ENCODE measurements at places on chromosomes 5 and 9.

DNA sequence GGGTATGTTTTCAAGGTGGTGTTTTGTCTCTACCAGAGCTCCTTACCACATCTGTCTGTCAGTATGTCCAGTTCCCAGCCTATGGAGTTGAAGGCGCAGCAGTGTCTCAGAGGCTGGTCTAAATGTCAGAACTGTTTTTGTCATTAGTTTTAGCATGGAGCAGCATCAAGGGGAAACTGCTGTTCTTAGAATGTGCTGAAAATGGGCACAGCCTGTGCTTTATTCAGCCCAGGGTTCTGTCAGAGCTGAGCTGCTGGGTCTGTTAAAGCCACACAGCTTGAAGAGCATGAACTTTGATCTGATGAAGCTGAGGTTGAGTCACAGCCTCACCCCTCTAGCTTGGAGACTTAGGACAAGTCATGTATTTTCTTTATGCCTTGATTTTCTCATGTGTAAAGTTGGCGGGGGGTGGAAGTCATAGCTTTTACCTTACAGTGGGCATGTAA, 71.9 kb downstream of the RALGPS1 start:
- peak; percentile 25 for DNase-seq

DNA sequence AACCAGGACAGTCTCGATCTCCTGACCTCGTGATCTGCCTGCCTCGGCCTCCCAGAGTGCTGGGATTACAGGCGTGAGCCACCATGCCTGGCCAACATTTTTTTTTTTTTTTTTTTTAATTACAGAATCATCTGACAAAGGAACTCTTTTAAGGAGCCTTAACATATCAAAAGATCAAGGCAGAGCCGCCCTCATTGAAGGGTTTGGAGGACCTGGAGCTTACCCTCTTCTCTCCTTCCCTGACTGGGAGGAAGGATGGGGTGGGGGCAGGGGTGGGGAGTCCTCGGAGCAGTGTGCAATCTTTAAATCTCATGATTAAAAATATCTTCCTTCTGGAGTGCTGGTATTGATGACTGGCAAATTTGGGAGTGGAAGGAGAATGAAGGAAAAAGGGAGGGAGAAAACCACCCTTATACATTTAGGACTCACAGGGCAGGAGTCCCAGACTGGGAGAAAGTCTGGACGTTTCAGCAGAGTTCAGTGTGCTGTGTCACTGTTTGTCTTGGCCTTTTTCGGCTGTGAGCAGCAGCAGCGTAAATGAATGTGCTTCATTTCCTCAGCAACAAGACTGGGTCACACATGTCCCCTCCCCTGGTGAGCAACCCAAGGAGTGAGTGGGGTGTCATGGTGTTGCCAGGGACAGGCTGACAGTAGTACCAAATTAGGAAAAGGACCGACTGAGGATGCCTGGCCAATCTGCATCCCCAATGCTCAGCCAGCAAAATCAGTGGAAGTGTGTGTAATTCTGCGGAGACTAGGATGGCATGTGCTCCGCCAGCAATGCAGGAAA, 115.3 kb upstream of the BNC2 start:
- DNase-seq, result no peak

DNA sequence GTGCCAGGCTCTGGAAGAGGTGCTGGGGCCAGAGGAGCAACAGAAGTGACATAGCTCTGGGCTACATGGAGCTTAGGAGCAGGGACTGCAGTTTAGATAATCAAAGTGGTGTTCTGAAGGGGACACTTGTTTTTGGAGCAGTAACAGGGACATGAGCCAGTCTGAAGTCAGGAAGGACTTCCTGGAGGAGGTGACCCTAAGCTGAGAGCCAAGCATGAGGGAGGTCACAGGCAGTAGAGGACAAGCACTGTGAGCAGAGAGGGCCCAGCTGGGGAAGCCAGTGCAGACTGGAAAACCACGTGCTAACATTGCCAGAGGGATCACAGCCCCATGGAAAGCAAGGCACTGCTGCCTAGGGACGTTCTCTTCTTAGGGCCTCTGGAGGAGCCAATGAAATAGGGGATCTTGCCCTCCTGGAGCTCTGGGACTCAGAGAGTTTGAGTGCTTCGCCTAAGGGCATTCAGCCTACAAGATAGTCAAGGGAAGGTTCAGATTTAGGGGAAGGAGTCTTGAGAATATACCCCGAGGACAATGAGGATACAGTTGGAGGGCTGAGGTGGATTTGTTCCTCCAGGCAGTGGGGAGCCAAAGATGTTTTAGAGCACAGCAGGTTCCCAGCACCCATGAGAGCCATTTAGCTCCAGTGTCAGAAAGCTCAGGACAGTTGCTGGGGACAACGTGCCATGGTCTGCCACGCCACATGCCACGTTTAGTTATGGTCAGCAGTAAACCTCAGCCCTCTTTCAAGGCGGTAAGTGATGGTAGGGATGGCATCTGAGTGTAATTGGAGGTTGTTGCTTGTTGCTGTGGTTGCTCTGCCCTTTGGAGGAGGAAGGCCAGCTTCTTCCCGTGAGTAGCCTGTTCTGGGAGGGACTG, 40.5 kb upstream of the SH3PXD2B start:
- no peak for DNase-seq

DNA sequence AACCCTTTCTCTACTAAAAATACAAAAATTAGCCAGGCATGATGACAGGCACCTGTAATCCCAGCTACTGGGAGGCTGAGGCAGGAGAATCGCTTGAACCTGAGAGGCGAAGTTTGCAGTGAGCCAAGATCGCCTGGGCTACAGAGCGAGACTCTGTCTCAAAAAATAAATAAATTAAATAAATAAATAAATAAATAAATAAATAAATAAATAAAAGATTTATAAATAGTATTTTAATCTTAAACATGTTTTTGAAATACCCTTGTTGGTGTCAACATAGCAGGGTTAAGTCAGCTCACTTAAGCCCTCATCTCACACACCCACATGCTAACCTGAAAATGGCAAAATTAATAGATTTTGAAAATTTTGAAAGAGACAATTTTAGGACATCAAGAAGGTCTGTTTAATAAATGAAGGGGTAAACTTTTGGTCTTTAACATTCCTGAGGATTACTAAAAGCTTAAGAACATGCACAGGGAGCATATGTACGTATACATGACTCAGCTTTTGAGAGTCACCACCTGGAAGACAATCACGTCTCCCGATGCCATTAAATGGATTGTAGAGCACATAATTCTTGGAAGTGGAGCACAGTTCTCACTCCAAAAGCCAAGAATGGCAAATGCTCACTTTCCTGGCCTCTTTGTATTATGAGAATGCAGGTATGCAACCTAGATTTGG, 202.5 kb downstream of the GDNF start:
- no peak for DNase-seq

DNA sequence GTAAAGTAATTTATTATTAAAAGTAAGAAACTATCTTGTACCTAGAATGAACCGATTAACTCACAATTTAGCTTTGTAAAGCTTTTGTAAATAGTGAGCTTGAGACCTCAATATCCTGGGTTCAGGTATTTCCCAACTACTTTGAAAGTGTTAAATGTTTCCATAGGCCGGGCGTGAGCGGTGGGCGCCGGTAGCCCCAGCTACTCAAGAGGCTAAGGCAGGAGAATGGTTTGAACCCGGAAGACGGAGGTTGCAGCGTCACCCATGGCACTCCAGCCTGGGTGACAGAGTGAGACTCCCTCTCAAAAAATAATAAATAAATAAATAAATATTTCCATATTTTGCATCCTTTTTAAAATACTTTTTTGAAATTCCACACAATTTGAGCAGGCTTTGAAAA, 1.5 kb upstream of the ANKH start:
- DNase-seq, result peak; percentile 10

DNA sequence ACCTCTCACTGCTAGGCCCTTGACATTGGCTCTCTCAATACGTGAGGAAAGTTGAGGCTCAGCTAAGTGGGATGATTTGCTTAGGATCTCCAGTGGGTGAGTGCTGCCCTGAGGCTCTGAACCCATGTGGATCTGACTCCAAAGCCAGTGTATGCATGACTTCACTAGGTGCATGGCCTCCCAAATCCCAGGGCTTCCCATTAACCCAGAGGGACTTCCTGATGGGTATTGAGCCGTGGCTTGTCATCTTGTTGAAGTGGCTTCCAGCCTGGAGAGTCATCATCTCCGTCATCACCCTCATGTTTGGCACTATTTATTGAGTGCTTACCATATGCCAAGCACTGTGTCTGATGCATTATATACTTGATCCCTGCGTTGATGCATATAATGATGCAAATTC, 37.3 kb upstream of the TEX48 start:
- DNase-seq, result no peak

- DNase-seq, result no peak
Observed at GRCh38 chr5:74460694-74461093, 179.8 kb downstream of the ENC1 start.

GRCh38 chr5:6471252-6471651, 22.6 kb downstream of the UBE2QL1 start:
- no peak for DNase-seq

- no peak for DNase-seq
Observed at GRCh38 chr5:58498340-58498942, 7.2 kb downstream of the GAPT start.

- DNase-seq, result no peak
Observed at GRCh38 chr5:73390972-73391371, 57.6 kb downstream of the FOXD1 start.

- no peak for DNase-seq
Observed at GRCh38 chr5:51384281-51384840, 1.1 kb downstream of the ISL1 start.

GRCh38 chr5:24681106-24681505, 36.3 kb upstream of the CDH10 start:
- no peak for DNase-seq

- no peak for DNase-seq
Observed at GRCh38 chr5:16554110-16554509, 62.7 kb downstream of the RETREG1 start.

DNA sequence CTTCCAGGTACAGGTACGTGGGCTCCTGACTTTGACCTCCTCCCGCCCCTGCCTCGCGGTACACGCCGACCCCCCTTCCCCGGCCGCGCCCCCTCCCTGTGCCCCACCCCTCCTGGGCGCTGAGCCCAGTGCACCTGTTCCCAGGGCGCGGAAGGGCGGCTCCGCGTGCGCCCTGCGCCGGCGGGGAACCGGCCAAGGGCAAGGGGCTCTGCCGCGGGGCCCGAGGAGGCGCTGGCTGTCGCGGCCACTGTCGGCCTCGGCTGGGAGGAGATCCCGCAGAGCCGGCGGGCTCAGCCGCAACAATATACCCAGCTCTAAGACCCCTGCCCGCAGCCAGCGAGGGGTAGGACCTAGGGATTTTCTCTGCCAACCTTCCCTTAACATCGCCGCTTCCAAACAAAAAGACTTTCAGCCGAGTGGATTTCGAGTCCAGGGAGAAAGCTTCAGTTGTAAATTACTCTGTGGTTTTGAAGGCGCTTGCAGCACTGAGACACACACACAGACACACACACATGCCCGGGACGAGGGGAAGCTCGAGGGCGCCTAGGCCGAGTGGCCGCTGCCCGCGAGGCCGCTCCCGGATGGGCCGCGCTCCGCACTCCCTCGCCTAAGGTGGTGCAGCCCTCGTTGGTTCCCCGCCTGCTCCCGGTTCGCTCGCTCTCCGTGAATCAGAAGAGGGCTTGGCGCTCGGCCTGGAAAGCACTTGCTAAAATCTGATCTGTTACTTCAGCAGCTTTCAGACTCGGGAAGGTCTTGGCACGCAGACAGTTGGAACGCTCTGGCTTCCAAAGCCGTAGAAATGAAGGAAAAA, 1.2 kb downstream of the FGF18 start:
- no peak for DNase-seq

DNA sequence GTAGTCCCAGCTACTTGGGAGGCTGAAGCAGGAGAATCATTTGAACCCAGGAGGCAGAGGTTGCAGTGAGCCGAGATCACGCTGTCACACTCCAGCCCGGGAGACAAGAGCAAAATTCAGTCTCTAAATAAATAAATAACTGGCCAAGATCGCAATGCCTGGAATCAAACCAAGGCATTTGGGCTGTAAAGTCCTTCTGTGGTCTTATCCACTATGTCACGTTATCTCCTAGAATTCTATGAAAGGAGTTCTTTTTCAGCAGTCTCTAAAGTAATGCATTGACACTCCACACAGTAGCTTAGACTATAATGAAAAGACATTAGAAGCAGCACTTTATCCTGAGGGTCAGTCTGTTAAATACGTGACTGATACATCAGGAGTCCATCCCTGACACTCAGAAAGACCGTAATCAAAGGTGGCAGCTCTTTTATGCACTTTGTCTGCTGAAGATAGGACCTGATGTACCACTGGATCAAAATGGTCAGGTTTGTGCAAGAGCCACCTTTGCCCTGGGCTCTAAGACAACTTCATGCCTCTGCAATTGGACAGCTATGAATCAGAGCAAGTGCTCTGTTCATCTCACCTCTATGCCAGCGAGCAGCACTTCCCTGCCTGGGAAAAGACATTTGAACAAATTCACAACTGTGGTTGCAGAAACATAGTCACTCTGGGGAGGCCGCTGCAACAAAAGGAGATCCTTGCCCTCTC, 31.7 kb upstream of the GNA14 start:
- DNase-seq, result no peak
